ENCODE measurements at places on chromosomes 5 and 9.

GRCh38 chr5:172090976-172091547, 84.6 kb upstream of the FBXW11 start:
- no peak for DNase-seq

DNA sequence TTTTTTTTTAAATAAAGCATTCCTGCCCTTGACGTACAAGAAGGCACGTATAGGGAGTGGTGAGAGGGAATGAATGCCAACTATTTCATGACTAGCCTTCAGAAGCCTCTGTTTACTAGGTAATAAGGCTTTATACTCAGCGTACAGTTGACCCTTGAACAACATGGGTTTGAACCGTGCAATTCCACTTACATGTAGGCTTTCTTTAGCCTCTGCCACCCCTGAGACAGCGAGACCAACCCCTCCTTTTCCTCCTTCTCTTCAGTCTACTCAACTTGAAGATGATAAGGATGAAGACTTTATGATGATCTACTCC, 22.5 kb downstream of the CDC42SE2 start:
- no peak for DNase-seq

DNA sequence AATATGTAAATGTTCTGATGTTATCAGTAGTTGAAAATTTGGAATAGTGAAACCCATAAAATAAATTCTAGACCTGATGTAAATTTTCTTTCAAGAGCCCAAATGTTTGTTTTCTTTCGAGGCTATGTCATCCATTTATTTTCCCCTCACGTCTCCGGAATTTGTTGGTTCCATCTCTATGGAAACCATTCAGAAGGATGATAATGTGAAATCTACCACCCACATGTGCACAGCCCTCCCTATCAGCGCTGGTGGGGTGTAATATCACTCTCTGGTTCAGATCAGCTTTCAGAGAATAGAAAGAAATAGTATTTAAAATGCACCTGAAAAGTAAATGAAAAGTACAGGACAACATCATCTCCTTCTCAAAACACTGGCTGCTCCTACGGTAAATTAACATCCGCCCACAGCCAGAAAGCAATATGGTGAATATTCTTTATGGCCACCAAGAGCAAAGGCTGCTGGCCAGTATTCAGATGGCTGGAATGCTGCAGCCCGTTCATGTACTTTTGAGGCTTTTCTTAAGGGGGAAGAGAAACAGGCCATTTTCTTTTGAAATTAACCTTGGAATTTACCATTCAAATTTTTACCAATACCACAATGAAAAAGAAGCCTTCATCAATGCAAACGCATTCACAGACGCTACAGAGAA, 28.5 kb downstream of the GLDC start:
- DNase-seq: no peak

DNA sequence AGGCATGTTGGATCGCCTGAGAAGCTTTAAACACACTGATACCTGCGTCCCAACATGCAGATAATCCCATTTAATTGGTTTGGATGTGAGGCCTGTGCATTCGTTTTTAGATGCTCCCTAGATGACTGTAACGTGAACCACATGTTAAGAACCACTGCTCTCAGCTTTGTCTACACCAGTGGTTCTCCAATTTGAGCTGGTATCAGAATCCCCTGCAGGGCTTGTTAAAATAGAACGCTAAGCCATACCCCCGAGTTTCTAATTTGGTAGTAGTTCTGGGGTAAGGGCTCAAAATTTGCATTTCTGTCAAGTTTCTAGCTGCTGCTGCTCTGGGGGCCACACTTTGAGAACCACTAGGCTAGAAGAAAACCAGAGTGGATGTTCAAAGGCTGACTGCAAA, 74.7 kb downstream of the S1PR3 start:
- no peak for DNase-seq

DNA sequence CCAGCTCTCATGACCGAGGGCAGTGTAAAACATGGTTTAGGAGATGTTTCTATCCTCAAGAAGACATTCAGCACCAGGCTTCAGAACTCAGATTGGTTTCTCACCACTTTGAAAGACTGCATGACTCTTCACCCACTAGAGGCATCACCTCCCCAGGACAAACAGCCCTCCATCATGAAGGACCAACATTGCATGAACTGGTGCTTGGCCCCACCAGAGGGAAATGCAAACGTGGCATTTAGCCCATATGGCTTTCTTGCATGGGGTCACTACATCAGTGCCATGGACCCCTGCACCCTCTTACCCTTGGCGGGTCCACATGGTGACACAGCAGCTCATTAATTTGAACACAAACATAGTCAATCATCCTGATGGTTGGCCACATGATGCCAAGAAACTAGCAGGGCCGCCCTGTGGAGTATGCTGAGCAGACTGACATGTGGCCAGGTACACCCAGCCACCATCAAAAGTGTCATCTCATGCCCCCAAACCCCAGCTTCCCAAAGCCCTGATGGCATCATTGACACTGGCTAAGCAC, 129.5 kb upstream of the FSTL4 start:
- DNase-seq: no peak

GRCh38 chr9:135609366-135609955, 29.9 kb downstream of the GLT6D1 start:
- no peak for DNase-seq

GRCh38 chr9:26813247-26813646, 79.4 kb downstream of the CAAP1 start:
- DNase-seq: no peak

GRCh38 chr9:72749276-72749675, 203.6 kb downstream of the ALDH1A1 start:
- no peak for DNase-seq

- no peak for DNase-seq
Observed at GRCh38 chr5:25618821-25619220, 974.0 kb upstream of the CDH10 start.

- DNase-seq: no peak
Observed at GRCh38 chr5:54993318-54993717, 7.9 kb upstream of the ESM1 start.

DNA sequence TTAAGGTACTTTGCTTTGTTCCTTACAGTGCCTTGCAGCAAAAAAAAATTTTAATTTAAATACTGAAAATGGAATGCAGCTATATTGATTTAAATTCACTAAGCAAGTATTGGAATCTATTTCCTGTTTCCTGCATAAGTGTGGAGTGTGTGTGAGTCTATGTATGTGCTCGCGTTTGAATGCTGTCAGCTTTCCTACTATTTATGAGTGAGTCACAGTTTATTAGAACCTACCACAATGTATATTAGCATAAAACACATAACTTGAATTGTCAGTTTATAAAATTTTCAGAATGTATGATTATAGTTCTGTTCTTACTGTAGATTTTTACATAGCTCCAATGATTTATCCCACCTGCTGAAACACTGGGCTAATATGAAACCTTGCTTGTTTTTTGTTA, 302.1 kb downstream of the NR2F1-AS1 start:
- no peak for DNase-seq

GRCh38 chr9:129907201-129907600, 71.9 kb downstream of the USP20 start:
- DNase-seq: no peak

DNA sequence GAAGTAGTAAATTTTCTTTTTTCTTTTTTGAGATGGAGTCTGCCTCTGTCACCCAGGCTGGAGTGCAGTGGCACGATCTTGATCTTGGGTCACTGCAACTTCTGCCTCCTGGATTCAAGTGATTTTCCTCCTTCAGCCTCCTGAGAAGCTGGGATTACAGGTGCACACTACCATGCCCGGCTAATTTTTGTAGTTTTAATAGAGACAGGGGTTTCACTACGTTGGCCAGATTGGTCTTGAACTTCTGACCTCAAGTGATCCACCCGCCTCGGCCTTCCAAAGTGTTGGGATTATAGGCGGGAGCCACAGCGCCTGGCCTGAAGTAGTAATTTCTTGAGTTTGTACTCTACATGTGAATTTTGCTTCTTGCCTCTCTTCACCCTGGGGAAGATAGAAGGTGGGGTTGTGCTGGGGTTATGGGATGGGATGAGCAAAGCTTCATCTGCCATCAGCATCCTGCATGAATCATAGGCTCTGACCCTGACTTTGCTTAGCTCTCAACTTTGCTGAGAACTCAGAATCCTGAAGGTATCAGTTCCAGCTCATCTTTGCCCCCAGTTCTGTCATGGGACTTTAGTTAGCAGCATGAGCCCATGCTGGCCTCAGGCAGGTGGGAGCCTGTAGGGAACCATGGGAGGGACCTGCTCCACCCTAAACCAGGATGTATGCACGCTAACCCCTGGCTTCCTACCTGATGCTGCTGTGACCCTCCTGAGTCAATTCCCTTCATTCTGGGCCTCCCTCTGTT, 9.3 kb upstream of the CCL21 start:
- DNase-seq: no peak

DNA sequence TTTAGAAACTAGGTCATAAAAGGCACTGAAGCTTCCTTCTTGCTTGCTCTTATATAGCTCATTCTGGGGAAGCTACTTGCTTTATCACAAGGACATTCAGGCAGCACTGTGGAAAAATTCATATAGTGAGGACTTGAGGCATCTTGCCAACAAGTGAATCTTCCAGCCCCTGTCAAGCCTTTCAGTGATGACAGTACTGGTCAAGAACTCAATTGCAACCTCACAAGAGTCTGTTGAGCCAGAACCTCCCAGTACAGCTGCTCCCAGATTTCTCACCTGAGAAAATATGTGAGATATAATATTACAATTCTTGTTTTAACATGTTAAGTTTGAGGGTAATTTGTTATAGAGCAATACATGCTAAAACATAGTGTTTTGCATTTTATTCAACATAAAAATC, 2011.0 kb upstream of the NUDT12 start:
- DNase-seq: no peak

GRCh38 chr5:159133041-159133741, 33.5 kb upstream of the EBF1 start:
- DNase-seq: no peak

DNA sequence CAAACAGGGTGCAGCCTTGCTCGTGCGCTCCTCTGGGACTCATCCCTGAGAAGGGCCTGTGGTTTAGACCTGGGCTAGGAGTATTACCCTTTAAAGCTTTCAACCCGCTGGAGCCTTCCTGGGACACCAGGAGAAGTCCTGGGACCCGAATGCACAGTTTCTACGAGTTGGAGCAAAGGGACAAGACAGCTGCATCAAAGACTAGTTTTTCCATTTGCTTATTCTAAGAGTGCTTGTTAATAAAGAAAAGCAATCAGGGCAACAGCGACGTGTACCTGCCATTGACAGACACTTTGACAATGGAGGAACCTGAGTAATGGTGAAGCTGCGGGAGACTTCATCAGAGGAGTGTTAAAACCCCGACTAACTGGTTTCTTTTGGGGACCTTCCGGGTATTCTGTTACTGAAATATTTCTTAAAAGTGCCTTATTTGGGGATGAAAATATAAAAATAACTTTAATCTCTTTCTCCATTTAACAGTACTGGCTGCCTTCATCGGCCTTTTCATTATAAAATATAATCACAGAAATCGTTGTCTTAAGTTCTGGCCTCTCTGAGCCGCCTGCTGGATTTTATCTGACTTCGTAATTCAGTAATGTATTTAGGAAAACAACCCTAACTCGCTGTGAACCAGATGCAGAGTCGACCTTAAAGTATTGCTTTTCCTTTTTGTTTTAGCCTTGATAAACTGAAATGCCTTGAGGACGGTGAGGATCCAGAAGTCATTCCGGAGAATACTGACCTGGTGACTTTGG, 732 bp downstream of the SNAPC3 start:
- no peak for DNase-seq

DNA sequence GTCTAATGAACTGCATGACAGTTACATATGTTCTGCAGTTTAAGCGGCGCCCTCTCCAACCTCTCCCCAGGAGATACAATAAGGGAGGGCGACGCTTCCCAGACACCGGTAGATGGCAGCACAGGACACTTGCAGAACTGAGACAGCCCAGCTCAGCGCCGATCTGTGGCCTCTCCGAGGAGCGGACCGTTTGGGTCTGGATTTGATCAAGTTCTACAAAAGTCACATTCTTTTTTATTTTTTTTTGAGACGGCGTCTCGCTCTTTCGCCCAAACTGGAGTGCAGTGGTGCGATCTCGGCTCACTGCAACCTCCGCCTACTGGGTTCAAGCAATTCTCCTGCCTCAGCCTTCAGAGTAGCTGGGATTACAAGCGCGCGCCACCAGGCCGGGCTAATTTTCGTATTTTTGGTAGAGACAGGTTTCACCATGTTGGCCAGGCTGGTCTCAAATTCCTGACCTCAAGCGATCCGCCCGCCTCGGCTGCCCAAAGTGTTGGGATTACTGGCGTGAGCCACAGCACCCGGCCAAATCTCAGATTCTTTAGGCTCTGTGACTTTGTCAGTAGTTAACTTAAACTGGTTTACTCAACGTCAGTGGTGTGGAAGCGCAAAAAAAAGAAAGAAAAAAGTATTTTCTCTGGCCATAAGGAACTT, 1.4 kb upstream of the ATOSB start:
- DNase-seq: peak; percentile 77

DNA sequence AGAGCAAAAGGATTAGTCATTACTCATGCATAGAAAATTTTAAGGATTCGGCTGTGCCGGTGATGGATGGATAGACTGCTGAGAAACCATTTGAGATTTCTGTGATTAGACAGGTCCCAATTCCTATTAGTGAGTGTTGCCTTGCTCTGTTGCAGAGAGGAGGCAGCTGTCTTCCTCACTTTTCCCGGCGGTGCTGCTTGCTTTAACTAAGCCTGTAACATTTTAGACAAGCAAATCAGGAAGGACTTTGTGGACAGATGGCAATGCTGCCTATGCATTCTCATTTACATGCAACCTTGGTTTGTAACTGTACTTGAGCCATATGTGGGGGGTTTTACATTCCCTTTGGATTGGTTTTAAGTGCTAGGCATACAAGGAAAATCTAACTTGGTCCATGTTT, 1176.3 kb downstream of the CDH18 start:
- no peak for DNase-seq

DNA sequence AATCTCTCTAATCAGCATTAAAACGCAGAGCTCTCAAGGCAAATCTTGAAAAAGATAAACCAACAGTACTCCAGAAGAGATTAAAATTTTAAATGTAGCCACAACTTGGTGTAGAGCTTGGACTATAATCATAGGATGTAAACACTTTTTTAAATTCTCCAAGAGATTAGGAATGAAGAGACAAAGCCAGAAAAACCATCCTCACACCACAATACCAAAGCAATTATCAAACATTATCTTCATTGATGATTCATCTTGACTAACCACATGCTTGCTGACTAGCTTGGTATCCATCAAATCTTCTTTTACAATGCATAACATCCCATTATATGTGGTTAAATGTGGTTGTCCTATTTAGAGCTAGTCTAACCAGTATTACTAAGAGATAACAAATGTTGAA, 815.1 kb downstream of the TLE1 start:
- no peak for DNase-seq

DNA sequence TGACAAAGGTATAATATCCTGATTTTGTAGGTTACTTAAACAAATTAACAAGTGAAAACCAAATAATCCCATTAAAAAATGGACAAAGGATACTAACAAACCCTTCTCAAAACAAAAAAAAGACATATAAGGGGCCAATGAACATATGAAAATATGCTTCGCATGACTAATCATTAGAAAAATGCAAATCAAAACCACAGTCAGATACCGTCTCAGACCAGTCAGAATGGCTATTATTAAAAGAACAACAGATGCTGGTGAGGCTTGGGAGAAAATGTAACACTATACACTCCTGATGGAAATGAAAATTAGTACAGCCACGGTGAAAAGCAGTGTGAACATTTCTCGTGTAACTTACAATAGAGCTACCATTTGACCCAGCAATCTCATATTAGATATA, 1542.2 kb upstream of the CDH9 start:
- peak; percentile 66 for DNase-seq
